ENCODE measurements at places on chromosomes 2 and 18. TPM values are rescaled to one million over a fixed set of nuclear protein-coding genes. Genes with fewer than 3 reads are reported as not detected.

ARMC9 gene
- 3.0 TPM for polyA plus RNA-seq

IL36RN gene
- 0.03 TPM for polyA plus RNA-seq

IL1RN gene
- 11.1 TPM for polyA plus RNA-seq

NPHP1 gene
- 1.2 TPM for polyA plus RNA-seq

SPATA3 gene
- polyA plus RNA-seq = not detected

SNTG2 gene
- polyA plus RNA-seq = not detected

DSG4 gene
- polyA plus RNA-seq = not detected

KCNE4 gene
- polyA plus RNA-seq = 0.60 TPM

DSG3 gene
- not detected for polyA plus RNA-seq

ZNF396 gene
- polyA plus RNA-seq = 1.8 TPM

GNLY gene
- polyA plus RNA-seq = 13.9 TPM

KCNS3 gene
- polyA plus RNA-seq = 13.9 TPM
